Activated CD4-positive, alpha-beta T cell treated with anti-CD3 and anti-CD28 coated beads for 24 hours (primary cell): ENCODE measurements at places on chromosomes 12 and 14.
A peak's percentile ranks its signal among the peaks of the same experiment; 100 is the strongest.

DNA sequence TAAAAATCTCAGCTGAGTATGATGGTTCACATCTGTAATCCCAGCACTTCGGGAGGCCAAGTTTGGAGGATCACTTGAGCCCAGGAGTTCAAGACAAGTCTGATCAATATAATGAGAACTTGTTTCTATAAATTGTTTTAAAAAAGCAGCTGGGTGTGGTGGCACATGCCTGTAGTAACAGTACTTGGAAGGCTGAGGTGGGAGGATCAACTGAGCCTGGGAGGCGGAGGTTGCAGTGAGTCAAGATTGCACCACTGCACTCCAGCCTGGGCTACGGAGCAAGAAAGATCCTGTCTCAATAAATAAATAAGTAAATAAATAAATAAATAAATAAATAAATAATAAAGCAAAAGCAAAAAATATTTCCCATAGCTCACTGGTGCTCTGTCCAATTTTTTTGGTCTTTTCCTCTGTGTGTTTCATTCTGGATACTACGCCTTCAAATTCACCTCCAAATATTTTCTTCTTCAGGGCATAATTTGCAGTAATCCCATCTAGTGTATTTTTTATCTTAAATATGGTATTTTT, 32.7 kb upstream of the SNX6 start:
- no peak for DNase-seq

DNA sequence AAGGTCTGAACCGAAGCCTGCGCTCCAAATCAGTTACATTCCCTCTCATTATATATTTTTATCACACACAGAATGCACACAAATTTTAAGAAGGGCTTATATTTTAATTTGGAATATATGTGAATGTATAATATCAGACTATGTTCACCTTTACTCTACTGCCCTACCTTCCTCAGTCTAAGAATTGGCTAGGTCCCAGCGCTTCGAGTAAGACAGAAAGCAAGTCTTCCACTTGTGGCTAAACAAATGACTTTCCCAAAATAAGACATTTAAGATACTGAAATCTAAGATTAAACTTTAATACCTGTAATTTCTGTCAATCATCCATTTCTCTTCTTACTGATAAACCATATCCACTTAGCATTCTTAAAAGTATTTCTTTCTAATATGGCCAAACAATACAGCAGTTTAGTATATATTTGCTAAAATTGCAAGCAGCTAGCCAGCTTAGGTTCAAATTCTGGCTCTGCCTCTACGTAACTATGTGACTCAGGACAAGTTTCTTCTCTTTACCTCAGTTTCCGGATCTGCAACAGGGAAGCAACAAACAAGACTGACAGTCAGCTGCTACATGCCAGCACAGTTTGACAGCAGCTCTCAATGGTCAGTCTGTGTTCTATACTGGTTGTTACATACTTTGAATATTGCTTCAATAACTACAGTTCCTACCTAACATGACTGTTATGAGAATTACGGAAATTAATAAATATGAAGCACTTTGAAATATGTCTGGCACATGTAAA, 2.0 kb downstream of the INTS13 start:
- DNase-seq, result no peak

- no peak for DNase-seq
Observed at GRCh38 chr12:28876196-28876798, 272.8 kb upstream of the FAR2 start.

- DNase-seq, result peak; percentile 27
Observed at GRCh38 chr12:89707703-89708564, 704 bp downstream of the ATP2B1 start.

DNA sequence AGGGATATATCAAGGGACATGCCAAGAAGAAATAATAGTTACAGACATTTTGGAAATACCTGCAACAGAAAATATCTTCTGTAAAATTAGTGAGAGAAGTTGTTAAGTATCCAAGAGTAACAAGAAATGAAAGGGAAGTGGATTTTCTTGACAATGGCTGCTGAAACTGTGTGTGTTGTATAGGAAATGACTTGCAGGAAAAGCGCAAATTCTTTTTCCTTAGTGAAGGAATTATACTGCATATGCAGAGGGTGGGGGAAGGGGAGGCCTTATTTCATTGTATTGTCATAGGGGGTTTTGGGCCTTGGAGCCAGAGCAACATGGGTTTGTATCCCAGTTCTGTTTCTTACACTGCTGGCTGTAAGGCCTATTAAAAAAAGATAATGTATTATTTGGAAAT, 84.4 kb upstream of the DDHD1 start:
- DNase-seq, result no peak

DNA sequence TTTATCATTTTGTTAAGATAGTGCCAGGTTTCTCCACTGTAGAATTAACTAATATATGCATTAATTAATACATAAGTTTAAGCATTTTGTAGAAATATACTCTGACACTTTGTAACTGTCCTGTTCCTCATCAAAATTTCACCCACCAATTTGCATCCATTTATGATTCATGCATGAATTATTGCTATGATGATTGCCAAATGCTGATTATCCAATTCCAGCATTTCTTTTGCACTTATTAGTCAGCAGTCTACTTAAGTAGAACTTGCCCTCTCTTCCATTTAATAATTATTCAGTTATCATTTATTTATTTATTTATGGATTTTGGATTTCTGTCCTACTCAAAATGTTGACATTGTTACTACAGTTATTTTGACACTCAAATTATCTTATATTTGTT, 72.2 kb downstream of the SLC6A15 start:
- no peak for DNase-seq

- no peak for DNase-seq
Observed at GRCh38 chr12:77122661-77123060, 57.3 kb upstream of the E2F7 start.

- DNase-seq, result no peak
Observed at GRCh38 chr14:20720741-20721140, 24.9 kb upstream of the EDDM3A start.

- DNase-seq, result peak; percentile 47
Observed at GRCh38 chr12:51721282-51721940, 127.1 kb downstream of the FIGNL2 start.

DNA sequence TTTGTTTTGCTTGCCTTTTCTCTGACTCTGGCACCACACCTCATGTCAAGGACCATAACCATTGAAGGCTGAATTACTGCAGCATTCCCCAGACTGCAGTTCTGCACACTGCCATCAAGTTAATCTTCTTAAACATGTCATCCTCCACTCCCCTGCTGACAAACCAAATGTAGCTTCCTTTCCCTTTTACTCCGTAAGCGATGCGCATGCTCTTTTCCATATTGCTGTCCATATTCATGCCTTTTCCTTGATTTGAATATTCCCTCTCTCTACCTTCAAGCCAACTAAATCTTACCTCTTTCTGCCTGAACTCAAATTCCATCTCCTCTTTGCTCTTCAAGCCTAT, 13.6 kb downstream of the GPX2 start:
- no peak for DNase-seq

- DNase-seq, result no peak
Observed at GRCh38 chr14:33352821-33353220, 414.1 kb downstream of the NPAS3 start.

GRCh38 chr14:82501554-82501953, 967.9 kb upstream of the SEL1L start:
- DNase-seq, result no peak

DNA sequence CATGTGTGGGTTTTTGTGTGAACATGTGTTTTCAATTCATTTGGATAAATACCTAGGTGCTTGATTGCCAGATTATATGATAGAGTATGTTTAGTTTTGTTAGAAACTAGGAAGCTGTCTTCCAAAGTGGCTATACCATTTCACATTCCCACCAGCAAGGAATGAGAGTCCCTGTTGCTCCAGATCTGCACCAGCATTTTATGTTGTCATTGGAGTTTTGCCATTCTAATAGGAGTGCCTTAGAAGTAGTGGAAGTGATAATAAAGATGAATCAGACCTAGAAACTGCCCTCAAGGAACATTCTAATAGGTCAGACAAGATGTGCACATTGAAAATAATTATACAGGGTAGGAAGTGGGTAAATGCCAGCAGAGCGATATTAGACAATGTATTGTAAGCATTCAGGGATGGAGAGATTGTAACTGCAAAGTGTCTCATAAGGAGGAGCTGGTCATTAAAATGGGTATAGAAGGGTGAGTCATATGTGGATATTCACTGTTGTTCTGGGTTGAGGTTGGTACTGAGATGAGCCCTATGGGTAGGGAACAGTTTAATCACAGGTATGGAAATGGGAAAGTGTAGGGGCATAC, 71.4 kb downstream of the MNAT1 start:
- no peak for DNase-seq

DNA sequence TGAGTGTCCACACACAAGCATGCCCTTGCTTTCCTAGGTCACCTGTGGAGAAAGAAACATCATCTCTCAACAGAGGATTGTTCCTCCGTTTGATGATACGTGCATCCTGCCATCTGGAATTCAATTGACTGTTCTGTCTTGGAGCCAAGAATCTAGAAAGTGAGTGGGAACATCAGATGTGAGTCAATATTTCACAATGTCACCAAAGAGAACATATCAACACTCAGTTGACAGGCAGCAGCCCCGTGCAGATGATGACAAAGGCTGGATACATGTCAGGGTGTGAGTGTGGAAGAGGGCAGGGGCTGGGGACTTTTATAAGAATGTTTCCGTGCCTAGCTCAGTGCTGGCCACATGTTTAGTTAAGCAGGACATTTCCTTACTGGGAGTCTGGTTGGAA, 76.1 kb downstream of the TBC1D30 start:
- no peak for DNase-seq

GRCh38 chr14:92135269-92135668, 13.5 kb downstream of the CPSF2 start:
- DNase-seq, result no peak

- DNase-seq, result no peak
Observed at GRCh38 chr14:92584816-92585215, 71.2 kb downstream of the RIN3 start.

- DNase-seq, result no peak
Observed at GRCh38 chr12:130572553-130572952, 143.5 kb downstream of the RIMBP2 start.

DNA sequence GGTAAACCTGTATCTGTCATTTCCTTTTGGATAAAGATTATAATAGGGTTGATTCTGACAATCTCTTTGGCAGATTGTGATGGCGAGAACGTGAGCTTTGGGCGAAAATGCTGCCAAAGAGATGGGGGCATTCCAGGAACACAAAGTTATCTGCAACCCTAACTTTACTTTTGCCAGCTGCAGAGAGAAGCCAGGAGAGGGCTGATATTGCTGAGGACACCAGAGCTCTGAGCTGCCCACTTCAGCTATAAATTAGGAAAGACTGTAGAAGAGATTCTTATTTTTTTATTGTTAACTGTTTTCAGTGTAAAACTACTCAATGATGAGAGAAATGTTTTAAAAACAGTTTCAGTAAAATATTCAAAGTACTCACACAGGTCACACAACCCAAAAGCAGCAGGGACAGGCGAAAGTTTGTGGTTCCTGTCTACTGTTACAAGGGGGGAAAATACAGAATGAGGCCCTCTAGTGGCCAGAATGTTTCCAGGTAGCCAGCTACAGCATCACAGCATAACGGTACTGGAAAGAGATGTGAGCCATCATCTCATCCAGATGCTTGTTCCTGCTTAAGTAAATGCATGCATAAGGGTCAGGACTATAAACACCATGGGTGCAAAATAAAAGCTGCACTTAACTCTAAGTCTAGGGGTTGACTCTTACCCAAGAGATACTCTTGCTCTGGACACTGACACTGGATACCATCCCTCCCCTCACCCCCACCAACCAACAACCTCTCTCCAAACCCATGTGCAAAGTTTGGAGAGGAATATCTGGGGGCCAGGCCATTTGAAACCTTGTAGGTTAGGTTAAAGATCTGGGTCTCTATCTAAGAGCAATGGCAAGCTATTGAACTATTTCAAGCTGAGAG, 498.4 kb downstream of the RMST start:
- DNase-seq, result no peak

- no peak for DNase-seq
Observed at GRCh38 chr12:70044167-70044566, 199.1 kb upstream of the CNOT2 start.

DNA sequence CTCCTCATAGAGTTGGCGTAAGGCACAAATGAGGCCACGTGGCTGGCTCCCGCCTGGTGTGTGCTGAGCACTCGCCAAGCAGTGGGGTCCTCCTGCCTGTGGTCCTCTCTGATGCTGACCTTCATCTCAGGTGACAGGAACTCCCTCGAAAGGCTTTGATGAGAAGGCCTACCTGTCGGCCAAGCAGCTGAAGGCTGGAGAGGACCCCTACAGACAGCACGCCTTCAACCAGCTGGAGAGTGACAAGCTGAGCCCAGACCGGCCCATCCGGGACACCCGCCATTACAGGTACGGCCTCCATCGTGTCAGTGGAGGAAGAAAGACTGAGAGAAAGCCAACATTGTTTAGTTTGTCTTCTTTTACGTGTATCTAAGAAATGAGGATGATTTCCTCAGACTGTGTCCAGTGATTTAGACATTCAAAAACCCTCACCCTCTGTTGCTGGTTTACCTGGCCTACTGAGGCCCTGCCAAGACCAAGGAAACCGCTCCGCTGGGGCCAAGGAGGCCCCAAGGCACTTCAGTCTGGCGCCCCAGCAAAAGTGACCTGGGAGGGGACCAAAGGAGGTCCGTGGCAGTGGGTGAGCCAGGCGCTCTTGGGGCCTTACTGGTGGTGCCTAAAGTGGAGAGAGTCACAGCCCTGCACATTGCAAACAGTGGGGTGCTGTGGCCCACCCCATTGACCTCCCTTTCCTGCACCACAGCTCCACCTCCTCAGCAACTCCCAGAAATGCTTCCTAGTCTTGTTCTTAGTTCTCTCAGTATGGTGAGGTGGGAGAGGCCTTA, 60.8 kb downstream of the GALNT16 start:
- DNase-seq, result no peak

GRCh38 chr14:55350461-55350860, 61.2 kb downstream of the ATG14 start:
- DNase-seq, result no peak

GRCh38 chr12:3607039-3607720, 116.2 kb downstream of the PRMT8 start:
- DNase-seq, result no peak

DNA sequence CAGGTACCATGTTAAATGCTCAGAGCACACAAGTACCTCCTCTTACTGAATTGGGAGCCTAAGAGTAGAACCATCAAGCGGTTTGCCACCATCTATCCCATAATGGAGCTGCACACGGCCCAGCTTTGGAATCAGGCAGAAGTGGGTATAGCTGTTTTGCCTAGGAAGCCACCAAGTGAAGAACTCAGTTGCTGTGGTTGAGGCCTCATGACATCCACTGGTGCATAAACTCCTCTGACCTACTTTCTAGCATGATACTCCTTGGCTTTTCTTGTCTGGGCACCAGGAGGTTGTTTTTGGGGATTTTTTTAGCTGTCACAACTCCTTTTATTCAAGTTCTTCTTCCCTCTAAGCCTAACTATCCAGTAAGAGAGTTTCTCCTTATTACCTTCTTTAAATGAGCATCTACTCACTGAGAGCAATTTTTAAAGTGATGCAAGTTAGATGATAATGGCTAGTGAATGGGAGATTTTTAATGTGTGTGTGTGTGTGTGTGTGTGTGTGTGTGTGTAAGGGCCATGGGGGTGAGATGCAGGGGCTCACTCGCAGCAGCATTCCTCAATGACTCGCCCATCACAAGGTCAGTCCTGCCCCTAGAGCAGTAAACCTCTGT, 20.9 kb upstream of the KRAS start:
- no peak for DNase-seq
